Kasumi-1 (cell line): ENCODE measurements at places on chromosomes 5 and 9.

DNA sequence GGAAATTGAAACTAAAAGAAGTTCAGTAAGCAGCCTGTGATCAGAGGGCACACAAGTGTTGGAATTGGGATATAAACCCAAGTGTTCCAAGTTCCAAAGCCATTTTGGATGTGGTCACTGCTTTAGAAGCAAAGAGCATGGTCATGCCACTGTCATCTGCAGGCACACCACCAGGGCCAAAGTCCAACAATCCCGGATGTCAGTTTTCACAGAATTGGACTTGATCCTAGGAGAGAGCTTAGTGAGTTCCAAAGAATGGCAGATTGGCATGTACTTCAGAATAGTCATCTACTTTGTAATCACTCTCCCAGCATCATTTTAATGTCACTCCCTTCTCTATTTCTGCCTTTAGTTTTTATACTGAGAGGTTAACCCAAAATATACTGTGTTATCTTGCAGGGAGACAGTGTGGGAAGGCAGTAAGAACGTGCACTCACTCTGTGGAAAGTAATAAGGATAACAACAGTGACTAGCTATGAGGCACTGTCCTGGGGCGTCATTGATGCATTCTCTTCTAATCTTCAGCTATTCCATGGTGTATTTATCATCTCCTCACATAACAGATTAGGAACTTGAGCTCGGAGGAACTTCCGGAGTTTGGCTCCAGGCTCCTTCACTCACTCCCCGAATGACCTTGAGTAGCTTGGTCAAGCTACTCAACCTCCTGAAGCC lies 388.0 kb downstream of the ACTL7B start:
- DNase-seq, result no peak

DNA sequence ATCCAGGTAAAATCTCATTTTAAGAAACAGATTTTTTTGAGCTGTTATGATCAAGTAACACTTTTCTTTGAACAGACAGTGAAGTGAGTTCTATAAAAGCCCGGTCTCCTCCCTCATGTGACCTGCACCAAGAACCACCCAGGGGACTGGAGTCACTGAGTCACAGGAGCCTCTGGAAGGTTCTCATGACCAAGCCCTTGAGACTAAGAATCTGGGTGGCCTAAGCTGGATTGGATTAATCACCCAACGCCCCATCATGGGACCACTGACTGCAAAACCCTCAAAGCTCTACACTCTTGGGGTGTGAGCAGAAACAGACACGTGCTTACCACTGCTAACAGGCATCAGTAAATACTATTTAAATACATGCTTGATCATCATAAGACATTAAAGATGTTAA lies 48.4 kb downstream of the SECISBP2 start:
- no peak for DNase-seq

- no peak for DNase-seq
Measured at GRCh38 chr5:40995801-40996586, 75.1 kb downstream of the MROH2B start.

- no peak for DNase-seq
Measured at GRCh38 chr5:181255836-181256578, 4.9 kb downstream of the TRIM52 start.
